ENCODE measurements at places on chromosomes 3 and 15.

DNA sequence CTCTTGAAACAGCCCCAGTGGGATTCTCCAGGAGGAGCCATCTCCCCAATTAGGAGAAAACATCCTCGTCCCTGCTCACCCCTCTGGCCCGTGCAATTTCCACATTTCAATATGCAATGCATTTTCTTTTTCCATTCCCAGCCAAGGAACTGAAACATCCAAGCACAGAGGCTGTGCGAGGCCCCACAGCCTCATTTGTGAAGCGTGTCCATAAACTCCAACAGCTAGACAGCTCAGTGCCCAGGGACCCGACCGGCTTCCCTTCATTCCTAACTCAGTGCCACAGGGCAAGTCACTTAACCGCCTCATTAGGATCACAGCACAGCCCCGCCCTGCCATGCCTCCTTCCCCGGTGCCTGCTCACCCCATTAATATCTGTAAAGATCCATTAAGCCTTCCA lies 204.2 kb upstream of the IGF1R start:
- no peak for DNase-seq

DNA sequence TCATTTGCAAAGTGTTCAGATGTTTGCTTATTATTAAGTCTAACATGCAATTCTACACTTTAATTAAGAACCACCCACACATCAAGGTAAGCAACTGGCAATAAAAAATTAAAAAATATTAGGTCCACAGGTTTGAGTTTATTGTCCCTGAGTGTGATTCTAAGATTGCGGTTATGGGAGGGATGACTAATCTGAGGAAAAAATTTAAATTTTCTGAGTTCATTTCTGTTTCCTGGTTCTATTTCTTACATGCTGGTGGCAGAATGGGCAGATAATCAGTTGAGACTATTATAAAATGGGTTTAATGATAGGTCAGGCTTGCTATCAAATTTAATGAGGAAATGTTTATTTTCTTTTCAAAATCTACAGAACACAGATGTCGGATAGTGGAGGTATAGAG lies 105.9 kb downstream of the TP63 start:
- DNase-seq: no peak

DNA sequence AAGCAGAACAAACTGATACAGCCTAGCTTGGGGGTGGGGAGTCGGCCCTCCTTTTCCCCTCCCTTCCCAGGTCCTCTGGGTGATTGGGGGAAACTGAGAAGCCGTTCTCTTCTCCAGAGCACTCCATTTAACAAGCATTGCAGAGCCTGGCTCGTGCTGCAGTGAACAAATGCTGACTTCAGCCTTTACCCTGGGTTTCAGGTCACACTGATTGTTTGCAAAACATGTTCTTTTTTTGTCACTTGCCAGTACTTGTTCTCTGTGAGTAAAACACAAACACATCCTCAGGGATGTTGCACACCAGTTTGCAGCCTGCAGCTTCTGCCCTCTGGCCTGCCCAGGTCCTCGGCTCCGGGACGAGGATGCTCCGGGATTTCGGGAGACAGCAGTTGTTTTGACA lies 132.8 kb downstream of the PGPEP1L start:
- DNase-seq: no peak

DNA sequence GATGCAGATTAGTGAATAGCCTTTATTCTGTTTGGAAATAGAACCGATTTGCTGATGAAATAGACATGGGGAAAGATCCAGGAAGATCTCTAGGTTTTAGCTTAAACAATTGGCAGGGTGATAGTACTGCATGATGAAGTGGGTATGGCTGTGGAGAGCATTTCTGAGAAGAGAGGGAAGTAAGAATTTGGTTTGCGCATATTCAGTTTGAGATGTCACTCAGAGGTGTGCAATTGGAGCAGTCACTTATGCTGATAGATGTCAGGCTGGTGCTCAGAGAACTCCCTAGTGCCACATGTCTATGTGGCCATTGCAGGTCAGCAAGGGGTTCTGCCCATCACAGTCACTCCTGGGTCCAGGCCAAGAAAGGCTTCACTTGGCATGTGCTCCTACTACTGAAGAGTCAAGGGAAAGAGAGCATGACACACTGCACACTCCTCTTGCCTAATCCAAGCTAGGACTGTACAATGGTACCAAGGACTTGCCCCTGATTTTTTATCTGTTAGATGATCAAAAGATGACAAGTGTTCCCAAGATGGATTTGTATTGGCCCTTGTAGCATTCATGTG lies 57.2 kb upstream of the ST8SIA2 start:
- DNase-seq: no peak

DNA sequence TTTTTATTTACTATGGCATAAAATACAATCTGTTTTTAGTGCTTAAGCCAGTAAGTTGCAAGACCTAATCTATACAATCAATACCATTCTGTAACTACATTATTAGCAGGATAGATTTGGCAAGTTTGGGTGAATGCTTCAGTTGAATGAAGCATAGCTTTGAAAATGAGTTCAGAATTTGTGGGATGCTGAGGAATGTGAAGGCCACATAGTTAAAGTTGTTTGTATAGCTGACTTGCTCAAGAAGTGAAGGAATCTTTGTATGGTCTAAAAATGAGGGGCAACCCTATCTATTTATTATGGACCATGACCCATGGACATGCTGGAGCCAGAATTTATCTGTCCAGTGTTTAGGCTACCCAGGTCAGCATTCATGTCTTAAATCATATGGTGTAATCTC lies 58.5 kb downstream of the CRYBG3 start:
- DNase-seq: no peak

GRCh38 chr15:29935296-29936004 lies 113.2 kb upstream of the TJP1 start:
- no peak for DNase-seq

DNA sequence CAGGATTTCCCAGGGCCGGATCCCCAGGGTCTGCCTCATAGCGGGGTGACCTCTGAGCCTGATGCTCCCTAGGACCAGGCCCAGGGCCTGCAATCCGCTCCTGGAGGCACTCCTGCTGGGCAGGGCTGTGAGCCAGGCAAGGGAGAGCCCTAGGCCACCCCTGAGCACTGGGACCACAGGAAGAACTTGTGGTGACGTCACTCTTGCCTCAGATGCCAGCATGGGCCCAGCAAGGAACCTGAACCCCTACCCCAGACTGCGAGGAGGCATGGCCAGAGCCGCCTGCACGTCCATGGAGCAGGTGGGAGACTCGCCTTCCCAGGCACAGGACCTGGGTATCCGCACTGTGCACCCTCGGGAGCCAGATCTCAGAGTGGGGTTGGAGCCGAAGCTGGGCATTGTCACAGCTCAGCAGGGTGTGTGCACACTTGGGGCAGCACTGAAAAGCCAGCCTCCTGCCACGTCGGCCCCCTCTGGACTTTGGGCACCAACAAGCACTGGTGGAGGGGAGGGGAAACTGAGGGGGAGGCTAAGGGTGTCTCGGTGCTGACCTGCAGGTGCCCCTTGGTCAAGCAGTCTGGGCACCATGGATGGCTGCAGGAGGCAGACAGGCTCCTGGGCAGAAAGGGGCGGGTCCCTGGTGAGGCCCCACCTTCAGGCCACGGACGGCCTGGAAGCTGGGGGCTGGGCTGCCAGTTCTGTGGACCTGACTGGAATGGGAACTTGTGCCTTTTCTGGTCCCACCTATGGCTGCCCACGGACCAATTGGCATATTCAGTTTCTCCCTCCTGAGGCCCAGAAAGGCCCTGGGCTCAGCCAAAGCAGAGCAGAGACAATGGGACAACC lies 49.3 kb downstream of the SLC6A20 start:
- no peak for DNase-seq

- DNase-seq: no peak
Observed at GRCh38 chr3:38268522-38268921, 2.9 kb downstream of the SLC22A13 start.

DNA sequence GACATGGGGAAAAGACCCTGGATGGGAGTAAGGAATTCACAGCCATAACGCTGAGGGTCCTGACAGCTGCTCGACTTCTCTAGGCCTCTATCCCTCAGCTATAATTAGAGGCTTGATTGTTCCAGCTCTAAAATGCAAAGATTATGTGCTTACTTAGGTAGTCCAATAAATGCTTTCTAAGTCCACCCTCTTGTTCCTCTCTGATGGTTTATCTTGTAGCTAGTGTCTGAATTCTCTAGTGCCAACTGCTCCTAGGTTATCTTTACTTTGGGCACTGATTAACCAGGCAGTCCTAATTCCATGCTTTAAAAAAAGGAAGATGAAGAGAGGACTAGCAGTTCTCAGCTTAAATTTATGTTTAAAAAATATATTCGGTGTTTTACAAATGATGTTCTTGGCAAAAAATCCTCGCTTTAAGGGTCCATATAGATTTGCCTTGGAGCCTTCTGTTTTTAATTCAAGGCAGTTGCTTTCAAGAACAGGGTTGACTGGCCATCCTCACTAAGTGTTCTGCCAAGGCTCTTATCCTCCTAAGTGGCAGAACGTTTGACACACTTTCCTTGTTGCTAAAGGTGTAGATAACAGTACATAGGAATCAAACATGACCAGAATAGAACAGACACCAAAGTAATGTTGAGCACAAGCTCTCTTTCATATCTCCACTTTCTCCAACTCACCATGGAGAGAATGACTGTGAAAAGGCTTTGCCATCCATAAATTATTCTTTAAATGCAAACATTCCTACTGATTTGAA lies 60.6 kb downstream of the THRB start:
- DNase-seq: no peak

- DNase-seq: no peak
Observed at GRCh38 chr3:156620901-156621300, 53.5 kb upstream of the TIPARP start.

GRCh38 chr3:70716832-70717231 lies 404.4 kb upstream of the MDFIC2 start:
- DNase-seq: no peak

GRCh38 chr3:46395766-46396530 lies 10.9 kb downstream of the CCR5AS start:
- no peak for DNase-seq

GRCh38 chr3:127118366-127118765 lies 74.6 kb upstream of the PRR23E start:
- no peak for DNase-seq

DNA sequence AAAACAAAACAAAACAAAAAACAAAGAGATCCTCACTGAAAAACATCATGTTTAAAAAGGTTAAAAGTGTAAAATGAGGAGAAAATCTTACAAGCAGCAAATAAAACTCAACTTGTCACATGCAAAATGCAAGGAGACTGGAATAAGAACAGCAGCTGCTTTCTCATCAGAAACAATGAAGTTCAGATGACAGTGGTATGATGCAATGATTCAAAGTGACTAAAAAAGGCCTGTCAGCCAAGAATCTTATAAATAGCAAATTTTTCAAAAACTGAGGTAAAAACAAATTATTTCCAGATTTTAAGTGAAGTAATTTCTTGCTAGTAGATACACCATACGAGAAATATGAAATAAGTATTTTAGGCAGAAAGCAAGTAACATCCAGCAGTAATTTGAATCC lies 68.6 kb upstream of the EPHA3 start:
- DNase-seq: no peak

GRCh38 chr3:120742849-120743365 lies 363 bp downstream of the GTF2E1 start:
- no peak for DNase-seq

GRCh38 chr3:133211856-133212255 lies 173.7 kb downstream of the TMEM108 start:
- DNase-seq: no peak

DNA sequence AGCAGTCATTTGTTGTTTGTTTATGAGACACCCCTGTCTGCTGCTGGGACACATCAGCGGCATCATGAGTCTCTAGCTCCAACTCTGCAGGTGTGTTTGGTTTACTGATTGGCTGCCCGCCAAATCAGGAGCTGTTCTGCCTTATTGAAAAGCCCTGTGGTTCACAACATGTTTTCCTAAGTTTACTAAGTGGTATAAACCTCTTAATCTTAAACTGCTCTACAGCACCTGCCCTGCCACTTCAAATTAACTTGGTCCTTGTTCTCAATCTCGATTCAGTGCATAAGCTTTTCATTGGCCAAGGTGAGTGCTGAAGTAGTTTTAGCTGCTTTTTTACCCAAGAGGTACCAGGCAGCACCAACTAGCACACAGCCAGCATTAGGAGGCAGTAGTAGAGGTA lies 77.8 kb upstream of the WDR72 start:
- no peak for DNase-seq

DNA sequence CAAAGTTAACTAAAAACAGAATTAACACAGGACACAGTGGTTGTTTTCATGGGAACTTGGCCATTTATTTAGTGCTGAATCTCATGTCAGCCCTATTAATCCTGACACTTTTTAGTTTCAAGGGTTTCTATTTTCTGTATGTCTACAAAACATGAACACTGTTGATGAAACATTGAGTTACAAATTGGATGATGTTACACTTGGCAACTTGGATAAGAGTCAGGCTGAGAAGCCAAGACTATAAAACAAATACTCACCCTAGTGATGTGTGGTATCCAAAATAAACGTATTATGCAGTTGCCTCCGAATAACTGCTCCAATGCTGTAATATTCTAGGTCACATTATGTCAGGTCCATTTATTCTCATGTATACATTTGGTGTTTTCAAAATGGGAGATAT lies 349.6 kb downstream of the ZIC1 start:
- DNase-seq: no peak

DNA sequence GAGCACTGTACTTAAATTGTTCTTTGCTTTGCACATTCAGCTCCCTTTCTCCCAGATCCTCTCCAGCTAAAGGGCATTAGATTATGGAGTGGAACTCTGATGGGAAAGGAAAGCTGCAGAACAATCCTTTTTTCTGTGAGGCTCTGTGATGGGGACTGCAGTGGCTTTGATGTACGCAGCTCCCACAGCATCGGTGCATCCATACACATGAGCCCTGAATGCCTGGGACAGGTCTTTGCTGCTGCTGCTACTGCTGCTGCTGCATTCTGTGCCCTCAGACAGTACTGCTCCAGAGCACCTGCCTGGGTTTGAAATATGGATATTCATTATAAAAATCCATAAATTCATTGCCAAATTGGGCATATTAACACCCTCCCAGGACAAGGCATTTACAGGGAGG lies 164.4 kb downstream of the WDR76 start:
- no peak for DNase-seq

DNA sequence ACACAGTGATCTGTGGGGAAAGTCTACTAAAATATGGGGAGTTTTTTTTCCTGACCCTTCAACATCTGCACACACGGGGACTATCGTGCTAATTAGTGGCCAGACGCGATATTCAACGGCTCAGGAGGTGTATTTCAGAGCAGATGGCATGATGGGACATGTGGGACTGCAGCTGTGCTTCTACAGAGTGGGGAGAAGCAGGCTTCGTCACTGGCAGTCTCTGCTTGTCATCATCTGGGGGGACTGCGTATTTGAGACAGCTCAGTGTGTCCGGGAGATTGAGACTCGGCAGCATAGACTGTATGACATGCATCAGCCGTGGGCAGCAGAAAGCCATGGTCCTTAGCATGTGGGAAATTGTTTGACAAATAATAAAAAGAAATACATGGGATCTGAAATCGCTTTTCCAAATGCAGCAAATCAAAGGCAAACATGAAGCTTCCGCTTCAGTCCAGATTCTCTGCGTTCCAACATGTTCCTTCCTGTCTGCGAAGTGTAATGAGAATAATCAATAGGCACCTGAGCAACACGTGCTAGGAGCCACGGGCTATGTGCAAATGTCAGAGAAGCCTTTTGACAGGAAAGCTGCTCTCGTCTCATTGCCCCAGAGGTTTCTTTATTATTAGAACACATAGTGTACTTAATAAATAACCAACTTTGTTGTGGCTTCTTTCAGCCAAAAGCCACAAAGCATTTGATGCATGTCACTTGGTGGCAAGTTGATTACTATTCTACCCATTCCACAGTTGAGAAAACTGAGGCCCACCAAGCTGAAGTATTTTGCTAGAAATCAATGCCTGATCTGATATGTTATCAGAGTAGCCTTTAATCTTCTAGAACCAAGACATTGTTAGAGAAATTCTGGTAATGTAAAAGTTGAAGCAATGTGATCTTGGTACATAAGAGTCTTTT lies 276.3 kb downstream of the RYR3 start:
- DNase-seq: no peak
